ENCODE measurements at places on chromosomes 1 and 21.

- DNase-seq, result no peak
Observed at GRCh38 chr1:1908506-1908791, 6.6 kb upstream of the CALML6 start.

- DNase-seq, result no peak
Observed at GRCh38 chr1:222546091-222546490, 1.8 kb downstream of the HHIPL2 start.

GRCh38 chr1:161706482-161707347, at the start of gene FCRLA:
FCRLA (plus strand) TSS chr1:161707229; CDS start chr1:161707265, 36 bp downstream.
- DNase-seq, result no peak

GRCh38 chr1:116409751-116410191, 36.7 kb downstream of the ATP1A1 start:
- no peak for DNase-seq

- no peak for DNase-seq
Observed at GRCh38 chr21:37028570-37028969, 22.1 kb downstream of the RIPPLY3 start.

DNA sequence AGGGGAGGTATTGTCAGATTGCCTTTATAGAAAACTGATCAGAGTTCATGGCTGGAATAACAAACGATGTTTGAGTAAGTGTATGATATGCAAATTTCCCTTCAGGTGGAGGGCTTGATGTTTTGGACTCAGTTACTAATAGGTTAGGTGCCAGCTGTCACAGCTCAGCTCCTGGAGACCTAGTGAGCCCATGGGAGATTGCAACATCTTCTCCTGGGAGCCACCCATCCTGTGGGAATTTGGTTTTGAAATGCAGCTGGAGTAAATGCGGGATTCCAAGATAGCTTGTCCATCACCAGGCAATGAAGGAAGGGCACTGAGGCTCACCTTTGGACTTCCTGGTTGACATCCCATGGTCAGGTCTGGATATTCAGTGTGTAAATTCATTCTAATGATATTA, 211.4 kb upstream of the NRIP1 start:
- DNase-seq, result no peak

DNA sequence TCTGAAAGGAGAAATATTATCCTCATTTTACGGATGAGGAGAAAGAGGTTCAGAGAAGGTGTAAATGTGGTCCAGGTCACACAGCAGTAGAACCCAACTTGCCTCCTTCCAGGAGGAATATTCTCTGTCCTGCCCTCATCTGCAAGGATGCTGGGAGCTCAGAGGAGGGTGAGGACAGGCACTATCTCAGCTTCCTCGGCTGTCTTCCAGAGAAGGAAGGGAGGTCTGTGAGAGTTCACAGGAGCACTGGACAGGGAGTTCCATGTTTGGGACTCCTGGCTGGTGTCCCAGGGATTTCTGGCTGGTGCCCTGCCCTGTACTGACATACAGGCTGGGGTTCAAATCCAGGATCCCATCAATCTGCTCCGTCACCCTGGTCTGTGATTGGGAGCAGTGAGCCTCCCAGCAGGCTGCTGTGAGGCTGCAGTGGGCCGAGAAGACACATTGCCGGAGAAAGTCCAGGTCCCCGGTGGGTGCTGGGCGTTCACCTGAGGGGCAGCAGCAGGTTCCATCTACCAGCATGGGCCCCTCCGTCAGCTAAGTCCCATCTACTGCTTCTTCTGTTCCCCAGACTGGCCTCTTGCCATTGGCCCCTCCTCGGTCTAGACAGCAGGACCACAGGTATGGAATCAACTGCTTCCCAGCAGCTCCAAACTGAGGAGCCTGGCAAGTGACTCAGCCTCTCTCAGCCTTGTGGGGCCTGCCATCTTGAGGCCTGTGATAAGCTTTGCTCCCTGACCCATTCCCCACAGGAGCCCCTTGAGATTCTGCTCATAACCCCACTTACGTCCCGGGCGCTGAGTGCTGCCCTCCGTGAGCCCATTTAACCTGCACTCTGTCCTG, 8.5 kb upstream of the BSND start:
- DNase-seq, result no peak

GRCh38 chr1:244314921-244315559, 136.7 kb downstream of the ADSS2 start:
- DNase-seq, result no peak

DNA sequence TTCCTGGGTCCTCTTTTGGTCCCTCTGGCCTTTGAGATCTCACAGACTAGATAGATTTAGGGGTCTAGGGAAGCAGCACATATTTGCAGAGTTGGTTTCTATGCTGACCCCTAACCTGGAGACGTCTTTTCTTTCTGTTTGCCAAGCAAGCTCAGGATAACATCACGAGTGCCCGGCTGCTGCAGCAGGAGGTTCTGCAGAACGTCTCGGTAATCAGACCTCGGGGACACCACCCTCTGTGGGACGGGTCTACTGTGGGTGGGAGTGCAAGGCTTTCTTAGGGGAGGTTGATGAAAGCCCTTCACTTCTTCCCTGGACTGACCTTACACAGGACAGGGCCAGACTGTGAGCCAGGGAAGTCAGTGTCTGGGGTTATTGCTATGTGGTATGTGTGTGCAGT, 2.9 kb downstream of the IL24 start:
- DNase-seq, result no peak

DNA sequence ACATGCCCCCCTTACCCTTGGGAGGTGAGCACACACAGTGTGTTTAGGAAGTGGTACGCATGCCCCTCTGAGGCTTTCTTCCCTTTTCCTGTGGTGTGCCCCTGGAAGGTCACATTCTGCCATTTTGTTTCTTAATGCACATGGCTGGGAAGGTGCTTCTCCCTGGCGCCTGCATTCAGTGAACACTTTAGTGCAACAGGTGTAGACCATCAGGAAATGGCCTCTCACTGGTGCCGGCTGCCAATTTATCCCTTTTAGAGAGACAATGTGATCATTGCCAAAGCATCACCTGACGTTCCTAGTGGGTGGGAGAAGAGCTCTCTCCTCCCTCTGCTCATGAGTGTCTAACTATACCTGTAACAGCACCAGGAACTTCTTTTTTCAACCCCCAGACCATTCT, 51.8 kb upstream of the PDE9A start:
- DNase-seq, result no peak

GRCh38 chr1:57632401-57632800, 208.5 kb upstream of the DAB1 start:
- DNase-seq, result no peak

DNA sequence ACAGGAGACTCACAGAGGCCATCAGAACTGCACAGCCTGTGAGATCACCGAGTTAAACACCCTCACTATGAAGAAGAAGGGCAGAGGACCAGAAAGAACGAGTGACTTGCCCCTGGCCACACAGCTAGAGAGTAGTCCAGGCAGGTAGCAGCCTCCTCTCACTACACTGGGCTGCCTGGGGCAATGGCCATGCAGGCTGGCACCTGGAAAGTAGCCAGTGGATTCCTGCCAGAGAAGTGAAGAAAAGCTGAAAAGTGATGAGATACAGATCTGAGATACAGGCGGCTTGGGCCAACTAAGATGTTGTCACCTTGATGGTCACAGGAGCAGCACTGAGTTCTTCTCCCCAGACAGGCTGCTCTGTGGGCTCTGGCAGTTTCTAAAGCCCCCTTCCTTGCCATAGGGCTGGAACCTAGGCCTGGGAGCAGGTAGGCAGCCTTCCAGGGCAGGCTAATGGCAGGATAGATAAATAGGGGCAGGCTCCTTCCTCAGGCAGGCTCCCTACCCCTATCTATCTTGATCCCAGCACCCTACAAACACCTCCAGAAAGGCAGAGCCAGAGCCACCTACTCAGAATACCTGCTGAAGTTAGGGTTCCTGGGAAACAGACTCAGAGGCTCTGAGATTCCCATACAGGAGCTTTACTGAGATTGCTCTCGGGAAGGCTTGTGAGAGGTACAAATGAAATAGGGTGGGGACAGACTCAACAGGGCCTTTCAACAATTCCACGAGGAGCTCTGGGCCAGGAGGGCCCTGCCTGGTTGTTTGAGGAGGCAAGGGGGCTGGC, 106.3 kb downstream of the BEND5 start:
- no peak for DNase-seq

DNA sequence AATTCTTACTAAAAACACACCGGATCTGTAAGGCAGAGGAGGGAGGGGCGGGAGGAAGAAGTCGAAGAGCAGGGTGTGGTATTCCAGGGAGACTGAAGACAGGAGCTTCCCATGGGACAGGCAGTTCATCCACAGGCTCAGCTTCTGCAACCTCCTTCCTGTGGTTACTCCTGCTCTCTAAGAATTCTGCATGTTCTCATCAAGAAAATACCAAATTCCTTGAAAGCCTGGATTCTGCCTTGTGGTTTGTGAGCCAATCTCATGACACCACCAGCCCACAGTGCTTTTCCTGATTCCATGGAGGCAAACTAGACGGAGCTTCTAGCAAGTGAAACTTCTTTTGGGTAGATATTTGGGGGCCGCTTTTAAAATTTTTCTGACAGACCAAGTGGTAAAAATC, 1.1 kb upstream of the ST6GALNAC3 start:
- no peak for DNase-seq

GRCh38 chr21:28480470-28480869, 512.2 kb downstream of the LTN1 start:
- no peak for DNase-seq

DNA sequence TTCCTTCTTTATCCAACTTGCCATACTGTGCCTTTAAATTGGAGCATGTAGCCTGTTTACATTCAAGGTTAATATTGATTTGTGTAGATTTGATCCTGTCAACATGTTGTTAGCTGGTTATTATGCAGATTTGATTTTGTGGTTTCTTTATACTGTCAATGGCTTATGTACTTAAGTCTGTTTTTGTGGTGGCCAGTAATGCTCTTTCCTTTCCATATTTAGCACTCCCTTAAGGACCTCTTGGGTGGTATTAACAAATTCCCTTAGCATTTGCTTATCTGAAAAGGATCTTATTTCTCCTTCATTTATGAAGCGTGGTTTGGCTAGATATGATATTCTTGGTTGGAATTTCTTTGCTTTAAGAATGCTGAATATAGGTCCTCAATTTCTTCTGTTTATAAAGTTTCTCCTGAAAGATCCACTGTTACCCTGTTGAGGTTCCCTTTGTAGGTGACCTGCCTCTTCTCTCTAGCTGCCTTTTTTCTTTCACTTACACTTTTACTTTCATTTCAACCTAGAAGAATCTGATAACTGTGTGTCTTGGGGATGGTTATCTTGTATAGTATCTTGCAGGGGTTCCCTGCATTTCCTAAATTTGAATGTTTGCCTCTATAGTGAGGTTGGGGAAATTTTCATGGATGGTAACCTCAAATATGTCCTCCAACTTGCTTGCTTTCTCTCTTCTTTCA, 86.9 kb upstream of the NEGR1 start:
- no peak for DNase-seq

DNA sequence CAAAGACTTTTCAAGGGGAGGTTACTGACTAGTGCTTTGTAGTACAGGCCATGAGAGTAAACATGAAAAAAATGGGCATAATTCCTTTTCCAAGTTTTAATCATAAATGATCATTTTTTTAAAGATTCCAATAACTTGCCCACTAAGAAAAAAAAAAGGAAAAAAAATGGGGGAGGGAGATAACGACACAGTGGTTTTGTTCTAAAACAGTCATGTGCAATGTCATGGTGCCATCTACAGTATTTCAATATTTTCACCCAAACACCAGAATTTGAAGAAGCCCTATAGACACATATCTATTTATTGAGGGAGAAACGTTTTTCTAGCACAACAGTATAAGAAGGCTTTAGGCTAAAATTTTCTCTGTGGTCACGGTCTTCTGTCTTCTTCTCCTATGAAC, 250.2 kb downstream of the LTN1 start:
- DNase-seq, result no peak

DNA sequence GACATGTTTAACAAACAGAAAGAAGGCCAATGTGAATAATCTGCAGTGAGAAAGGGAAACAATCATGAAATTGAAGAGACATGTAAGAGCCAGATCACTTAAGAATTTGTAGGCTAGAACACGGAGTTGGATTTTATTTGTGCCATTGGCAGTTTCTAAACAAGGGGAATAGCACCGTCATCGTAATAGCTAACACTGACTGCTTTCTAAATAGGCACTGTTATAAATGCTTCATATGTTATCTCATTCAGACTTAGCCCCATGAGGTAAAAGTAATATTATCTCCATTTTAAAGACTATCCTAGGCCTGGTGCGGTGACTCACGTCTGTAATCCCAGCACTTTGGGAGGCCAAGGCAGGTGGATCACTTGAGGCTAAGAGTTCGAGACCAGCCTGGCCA, 12.1 kb downstream of the C1orf185 start:
- DNase-seq, result no peak

DNA sequence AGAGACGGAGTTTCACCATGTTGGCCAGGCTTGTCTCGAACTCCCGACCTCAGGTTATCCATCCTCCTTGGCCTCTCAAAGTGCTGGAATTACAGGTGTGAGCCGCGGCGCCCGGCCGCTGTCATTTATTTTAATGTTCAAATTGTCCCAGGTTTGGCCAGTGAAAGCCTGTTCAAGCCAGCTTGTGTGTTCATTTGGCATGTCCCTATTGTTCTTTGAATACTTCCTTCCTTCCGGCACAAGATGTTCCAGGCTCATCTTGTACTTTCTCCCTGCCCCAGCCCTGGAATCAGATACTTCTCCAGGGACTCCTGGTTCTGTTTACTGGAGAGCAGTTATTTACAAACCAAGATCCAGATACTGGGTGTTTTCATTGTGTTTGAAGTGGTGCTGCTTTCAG, 37.0 kb downstream of the ZBTB8B start:
- DNase-seq, result no peak

DNA sequence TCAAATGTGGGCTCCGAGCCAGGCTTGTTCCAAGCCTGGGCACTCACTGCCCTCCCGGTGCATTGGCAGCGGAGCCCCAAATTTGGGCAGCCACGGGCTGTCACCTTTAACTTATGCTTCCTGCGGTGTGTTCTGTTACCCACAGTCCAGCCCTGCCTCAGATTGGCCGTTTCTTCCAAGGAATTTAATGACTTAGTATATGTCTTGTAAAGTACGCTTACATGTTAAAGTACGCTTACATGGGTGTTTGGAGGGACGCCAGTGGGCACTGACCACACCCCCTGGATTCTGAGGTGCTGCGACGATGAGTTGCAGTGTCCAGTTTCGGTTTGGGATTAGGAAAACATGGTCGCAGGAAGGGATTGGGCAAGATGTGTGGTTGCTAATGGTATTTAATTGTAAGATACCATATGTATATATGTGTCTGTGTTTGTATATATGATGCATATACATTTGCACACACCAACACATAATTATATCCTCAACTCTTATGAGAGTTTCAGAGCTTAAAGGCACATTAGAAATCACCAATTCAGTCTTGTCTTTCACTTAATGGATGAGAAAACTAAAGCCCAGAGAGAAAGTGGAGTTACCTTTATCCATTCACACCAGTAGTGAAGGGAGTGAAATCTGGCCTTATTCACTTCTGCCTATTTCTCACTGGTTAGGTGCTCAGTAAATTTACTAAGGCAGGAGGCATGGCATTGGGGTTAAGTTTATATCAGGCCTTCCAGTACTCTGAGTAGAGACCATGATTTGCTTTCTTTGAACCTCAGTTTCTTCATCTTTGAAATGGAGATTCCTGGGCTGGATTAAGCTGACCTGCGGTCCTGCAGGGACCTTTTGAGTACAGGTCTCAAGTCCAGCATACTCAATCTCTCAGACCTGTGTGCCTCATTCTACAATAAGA, 1.0 kb downstream of the SMYD2 start:
- DNase-seq, result no peak

- DNase-seq, result no peak
Observed at GRCh38 chr1:185431612-185432011, 114.6 kb upstream of the IVNS1ABP start.
